ENCODE measurements at places on chromosomes 3 and 15.

GRCh38 chr15:74124759-74125158, 5.6 kb upstream of the ISLR2 start:
- no peak for DNase-seq

DNA sequence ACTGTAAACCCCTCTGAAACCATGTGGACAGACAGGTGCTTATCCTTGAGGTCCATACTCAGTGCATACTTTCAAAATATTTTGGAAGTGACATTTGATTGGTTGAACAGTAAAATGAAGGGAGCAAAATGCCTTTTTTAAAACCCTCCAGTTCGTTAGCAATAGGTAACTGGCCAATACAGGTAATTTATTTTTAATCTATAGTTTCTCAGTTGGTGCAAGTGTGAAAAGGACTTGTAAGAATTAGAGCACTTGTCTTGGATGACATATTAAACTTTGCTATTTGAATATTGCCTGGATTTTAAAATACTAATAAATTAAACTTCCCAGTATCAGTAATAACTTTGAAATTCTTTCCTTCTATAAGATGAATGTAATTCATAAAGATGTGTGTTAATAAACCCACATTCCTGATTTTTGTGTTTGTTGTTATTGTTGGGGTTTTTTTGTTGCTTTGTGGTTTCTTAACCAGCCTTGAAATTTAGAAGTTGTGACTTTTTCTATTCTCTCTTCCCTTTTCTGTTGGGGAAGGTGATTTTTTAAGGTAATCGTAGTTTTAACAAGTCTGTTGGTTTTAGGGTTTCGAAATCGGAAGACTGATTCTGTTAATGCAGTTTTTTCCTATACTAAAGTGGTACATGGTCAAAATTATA, 90.0 kb downstream of the STT3B start:
- no peak for DNase-seq

DNA sequence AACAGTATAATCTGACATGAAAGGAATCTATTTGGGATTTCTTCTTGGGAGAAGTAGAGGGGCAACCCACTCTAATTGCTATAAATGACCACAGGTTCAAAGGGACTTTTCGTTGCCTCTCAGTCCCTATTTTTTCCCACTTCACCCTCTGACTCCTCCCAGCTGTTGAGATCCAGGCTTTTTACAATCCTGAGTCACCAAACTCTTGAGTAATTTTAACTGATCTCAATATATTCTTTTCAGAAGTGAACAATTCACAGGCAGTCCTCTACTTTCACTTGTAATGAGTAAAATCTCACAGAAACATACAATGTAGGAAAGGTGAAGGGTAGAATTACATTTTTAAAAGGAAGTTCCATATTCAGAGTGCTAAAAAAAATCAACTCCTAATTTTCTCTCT, 44.6 kb downstream of the EIF4E3 start:
- DNase-seq = no peak

DNA sequence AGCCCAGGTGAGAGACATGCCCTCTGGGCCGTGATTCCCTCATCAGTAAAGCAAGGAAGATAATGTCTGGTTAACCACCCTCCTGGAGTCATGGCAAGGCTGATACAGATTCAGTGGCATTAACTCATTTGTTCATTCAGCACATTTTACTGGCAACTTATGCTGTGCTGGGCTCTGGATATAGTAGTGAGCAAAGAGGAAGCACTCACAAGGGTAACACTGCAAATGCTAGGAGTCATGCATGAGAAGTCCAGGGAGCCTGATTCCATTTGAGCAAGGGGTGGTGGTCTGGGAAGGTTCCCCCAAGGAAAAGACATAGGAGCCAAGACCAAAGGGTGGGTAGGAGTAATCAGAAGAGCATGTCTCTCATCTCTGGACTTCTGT, 50.2 kb downstream of the SMAD3 start:
- DNase-seq = no peak

DNA sequence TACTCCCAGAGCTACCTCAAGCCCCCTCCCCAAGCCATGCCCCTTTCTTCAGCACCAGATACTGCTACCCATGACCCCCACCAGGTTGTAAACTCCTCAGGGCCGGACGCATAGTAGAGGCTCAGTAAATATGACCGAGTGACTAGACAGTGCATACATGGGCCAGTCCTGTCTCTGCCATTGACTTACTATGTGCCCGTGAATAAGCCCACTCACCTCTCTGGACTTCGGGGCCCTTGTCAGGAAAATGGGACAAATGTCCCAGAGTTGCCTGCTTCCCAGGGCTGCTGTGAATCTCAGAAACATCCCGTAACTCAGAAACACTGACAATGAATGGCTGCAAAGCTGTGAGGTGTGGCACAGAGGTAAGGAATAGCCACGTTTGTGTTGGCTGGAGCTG, 48.2 kb upstream of the FGD5 start:
- DNase-seq = no peak

GRCh38 chr3:110341047-110341446, 730.6 kb upstream of the NECTIN3 start:
- DNase-seq = no peak

- DNase-seq = peak; percentile 48
These were observed 29.8 kb upstream of the SENP5 start for GRCh38 chr3:196837819-196838420.

DNA sequence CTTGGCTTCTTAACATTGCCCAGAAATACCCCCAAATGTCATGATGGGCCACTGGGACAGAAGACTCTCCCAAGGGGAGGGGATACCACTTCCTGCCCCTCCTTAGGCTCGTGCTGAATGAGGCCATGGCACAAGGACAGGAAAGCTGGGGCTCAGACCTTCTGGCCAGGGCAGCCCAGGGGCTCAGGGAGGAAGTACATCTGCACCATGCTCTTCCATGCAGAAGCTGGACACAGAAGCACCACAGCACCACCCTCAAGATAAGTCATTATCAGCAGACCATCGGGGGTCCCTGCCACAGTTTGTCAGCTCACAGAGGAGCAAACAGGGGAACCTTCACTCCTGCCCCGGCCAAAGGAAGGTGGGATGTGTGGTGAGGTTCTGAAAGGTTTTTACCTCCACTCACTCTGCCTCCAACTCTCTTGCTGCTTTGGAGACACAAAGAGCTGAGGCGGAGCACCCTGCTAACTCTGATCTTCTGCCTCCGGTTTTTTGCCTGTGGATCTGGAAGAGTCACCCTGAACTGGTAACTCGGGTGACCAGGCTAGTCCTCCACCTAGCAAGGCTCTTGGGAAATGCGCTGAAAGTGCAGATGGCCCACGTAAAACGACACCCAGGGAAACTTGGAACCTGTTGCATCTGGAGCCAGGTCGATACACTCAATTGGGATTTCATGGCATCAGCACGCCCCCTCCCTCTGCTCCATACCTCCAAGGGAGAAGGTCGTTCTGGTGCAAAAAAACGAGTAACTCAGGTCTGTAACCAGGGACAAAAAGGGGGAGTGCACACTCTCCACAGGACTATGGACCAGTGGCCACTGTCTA, 8.3 kb downstream of the BMF start:
- DNase-seq = no peak

GRCh38 chr3:149936812-149937230, 33.9 kb downstream of the PFN2 start:
- DNase-seq = no peak

DNA sequence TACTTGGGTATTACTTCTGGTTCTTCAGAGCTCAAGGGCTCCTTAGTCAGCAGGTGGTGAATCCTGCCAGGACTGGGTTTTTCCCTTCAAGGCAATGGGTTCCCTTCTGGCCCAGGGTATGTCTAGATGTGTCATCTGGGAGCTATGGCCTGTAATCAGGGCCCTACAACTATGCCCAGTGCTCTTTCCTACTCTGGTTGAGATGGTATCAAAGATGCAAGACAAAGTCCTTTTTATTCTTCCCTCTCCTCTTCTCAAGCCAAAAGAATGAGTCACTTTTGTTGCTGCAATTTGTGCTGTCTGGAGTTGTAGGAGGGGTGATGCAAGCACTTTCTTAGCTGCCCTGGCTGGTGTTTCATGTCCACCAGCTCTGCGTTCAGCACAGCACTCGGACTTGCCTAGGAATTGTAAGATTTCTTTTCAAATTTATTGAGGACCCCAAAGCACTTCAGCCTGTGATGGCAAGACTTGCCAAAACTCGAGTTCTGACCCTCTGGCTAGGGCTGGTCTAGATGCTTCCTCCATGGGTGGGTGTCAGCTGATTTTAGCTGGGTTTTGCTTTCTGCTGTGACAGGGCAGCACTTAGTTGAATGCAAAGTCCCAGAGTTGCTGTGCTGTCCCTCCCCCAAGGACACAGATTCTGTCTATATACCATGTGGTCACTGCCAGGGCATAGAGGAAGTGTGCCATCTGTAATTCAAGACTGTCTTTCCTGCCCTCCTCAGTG, 129.2 kb upstream of the CBLB start:
- DNase-seq = no peak

GRCh38 chr3:22734756-22735155, 468.4 kb upstream of the UBE2E2 start:
- DNase-seq = no peak

DNA sequence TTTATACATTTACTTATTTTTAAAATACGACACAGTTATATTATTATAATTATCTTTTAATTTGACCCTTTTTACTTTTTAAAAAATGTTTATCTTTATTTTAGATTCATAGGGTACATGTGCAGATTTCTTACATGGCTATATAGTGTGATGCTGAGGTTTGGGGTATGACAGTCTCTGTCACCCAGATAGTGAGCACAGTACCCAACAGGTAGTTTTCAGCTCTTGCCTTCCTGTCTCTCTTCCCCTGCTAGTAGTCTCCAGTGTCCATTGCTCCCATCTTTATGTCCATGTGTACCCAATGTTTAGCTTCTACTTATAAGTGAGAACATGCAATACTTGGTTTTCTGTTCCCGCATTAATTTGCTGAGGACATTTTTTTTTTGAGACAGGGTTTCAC, 21.8 kb upstream of the KCNMB2 start:
- no peak for DNase-seq

- DNase-seq = no peak
These were observed 25.1 kb upstream of the TNIK start for GRCh38 chr3:171485338-171485737.

GRCh38 chr3:130428871-130429712, 83.6 kb downstream of the COL6A5 start:
- DNase-seq = no peak

- no peak for DNase-seq
These were observed 391.0 kb upstream of the RARB start for GRCh38 chr3:25037049-25037547.

DNA sequence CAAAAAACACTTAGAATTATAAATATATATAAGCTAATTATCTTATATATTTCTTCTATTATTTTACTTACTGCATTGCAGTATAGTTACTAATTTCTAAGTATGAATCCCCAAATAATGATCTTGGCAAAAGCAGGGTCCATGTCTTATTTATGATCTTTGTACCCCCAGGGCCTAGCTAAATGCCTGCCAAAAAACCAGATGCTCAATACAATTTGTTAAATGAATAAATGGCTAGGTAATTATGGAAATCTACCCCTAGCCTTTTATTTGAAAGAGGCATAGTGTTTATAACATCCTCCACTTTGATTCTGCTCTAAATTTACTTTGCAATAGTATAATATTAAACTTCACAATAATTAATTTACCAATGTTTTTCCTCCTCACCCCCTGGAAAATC, 69.5 kb downstream of the CSNK1G1 start:
- no peak for DNase-seq

- no peak for DNase-seq
These were observed 148.5 kb downstream of the OSBPL10 start for GRCh38 chr3:31832551-31832950.

DNA sequence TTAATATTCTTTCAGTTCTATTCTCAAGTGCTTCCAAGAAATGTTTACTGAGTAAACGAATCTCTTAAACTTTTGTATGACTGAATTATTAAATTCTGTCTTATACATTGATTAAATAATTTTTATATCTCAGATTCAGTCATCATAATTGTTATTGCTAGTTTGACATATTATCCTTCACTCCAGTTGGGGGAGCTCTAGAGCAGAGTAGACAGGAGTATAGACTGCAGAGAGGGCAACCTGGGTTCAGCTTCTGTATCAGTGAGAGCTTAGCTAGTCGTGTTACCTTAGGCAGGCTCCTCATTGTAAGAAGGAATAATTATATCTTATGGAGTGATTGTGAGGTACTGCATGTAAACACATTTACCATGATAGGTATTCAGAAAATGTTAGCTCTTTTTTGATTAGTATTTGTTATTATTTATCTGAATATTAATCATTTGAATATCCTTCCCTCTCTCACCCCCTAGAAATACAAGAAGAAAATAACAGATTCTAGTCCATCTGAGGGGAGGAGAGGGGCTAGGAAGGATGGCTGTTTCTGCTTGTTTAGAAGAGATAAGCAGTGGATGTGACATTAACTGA, 31.0 kb upstream of the ZCWPW2 start:
- no peak for DNase-seq

DNA sequence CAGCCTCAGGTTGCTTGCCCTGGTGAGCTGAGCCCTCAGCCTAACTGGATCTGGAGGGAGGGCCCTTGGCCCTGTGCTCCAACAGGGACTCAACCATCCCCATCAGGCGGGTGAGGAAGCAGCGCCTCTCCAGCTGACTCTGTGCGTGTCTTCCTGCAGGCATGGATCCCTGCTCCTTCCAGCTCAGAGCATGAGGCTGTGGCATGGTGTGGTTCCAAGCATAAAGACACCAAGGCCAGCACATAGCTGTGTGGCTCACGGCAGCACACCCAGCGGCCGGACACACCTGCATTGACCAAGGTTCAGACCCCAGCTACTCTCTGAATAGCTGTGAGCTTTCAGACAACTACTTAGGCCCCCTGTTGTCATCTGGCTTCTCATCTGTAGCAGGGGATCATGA, 131.0 kb upstream of the PLXNA1 start:
- DNase-seq = no peak

Data from stimulated activated CD4-positive, alpha-beta T cell treated with anti-CD3 and anti-CD28 coated beads, Interleukin-1b, Interleukin-23, amount 100 ng/mL, for 1 hour (primary cell).